ENCODE measurements at places on chromosomes 2 and 18.

DNA sequence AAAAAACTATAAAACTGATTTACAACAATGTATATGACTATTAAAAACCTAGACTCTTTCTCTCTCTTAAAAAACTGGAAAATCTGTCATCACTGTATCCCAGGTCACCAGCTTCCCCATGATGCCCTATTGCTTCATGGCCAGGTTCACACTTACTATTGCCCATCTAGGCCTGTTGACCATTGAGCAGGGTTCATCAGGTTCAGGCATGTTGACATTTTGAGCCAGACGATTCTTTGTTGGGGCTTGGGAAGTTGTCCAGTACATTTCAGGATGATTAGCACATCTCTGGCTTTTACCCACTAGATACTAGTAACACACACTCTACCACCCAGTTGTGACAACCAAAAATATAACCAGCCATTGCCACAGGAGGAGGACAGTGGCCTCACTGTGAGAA lies 26.9 kb upstream of the RAB27B start:
- no peaks in the 10 kb centered on the region for H3K27me3 ChIP-seq
- DNase-seq, result no peak
- no peak overlapping the region for H3K27ac ChIP-seq
- H3K4me1 ChIP-seq, result no peaks in the 10 kb centered on the region

DNA sequence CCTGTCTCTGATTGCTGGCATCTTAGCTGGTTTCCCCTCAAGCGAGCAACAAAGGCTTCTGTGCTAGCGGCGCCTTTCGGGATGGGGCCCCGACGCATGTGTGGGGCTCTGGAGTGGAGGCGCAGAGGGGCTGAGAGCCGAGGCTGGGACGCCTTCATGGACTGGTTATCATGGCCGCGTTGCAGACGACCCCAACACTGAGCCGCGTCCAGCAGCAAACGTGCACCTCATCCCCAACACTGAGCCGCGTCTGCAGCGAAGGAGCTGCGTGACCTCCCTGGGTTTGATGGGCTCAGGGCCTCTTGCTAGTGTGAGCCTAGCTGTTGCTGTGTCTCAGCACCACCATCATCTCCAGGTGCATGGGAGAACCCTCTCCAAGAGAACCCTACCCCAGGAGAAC lies 123.7 kb upstream of the CTDP1 start:
- no peak for DNase-seq
- H3K27ac ChIP-seq, result no peak overlapping the region
- H3K4me3 ChIP-seq, result no peak overlapping the region
- peaks cover 7% of the 10 kb centered on the region for H3K27me3 ChIP-seq
- H3K36me3 ChIP-seq, result peaks cover 21% of the 10 kb centered on the region

GRCh38 chr18:26549263-26550094 lies 1.1 kb upstream of the KCTD1 start:
- H3K4me3 ChIP-seq, result peak overlapping the region; percentile 85
- no peaks in the 10 kb centered on the region for H3K36me3 ChIP-seq
- H3K27me3 ChIP-seq, result peaks cover 28% of the 10 kb centered on the region
- H3K27ac ChIP-seq, result no peak overlapping the region

DNA sequence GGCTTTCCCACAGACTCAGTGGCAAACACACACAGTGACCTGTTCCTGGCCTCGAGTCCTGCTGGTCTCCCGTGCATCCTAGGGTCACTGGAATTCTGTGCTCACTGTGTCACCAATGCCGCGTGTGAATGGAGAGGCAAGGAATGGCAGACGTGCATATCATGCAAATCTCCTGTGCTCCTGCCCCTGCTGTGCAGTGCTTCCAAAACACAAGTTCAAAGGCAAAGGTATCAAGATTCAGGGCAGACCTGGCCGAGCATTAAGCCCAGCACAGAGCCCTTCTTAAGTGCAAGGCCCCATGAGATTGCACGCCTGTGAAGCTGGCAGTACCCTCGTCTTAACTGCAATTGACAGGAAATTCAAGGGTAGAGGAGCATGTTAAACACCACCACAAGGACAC lies 129.1 kb downstream of the NDUFA10 start:
- H3K4me3 ChIP-seq, result no peak overlapping the region
- peaks cover 8% of the 10 kb centered on the region for H3K27me3 ChIP-seq
- DNase-seq, result no peak
- H3K4me1 ChIP-seq, result no peaks in the 10 kb centered on the region
- H3K27ac ChIP-seq, result no peak overlapping the region
- H3K36me3 ChIP-seq, result peaks cover 4% of the 10 kb centered on the region

GRCh38 chr2:178397002-178397605 lies 53.9 kb downstream of the PRKRA start:
- H3K4me1 ChIP-seq, result peaks cover 19% of the 10 kb centered on the region
- no peaks in the 10 kb centered on the region for H3K27me3 ChIP-seq
- no peak for DNase-seq
- H3K36me3 ChIP-seq, result no peaks in the 10 kb centered on the region
- no peak overlapping the region for H3K27ac ChIP-seq

GRCh38 chr2:233448575-233448974 lies 94.3 kb downstream of the DGKD start:
- H3K4me3 ChIP-seq, result no peak overlapping the region
- DNase-seq, result no peak
- peaks cover 15% of the 10 kb centered on the region for H3K27me3 ChIP-seq

GRCh38 chr2:216339456-216340279 lies 32.6 kb downstream of the MARCHF4 start:
- no peaks in the 10 kb centered on the region for H3K36me3 ChIP-seq
- H3K27ac ChIP-seq, result peak overlapping the region; percentile 96
- H3K4me3 ChIP-seq, result peak overlapping the region; percentile 45
- peaks cover 11% of the 10 kb centered on the region for H3K27me3 ChIP-seq
- peaks cover 27% of the 10 kb centered on the region for H3K4me1 ChIP-seq

- H3K4me1 ChIP-seq, result peaks cover 12% of the 10 kb centered on the region
- peak overlapping the region; percentile 65 for H3K27ac ChIP-seq
- no peak for DNase-seq
- no peaks in the 10 kb centered on the region for H3K36me3 ChIP-seq
Measured at GRCh38 chr2:48112911-48113680, 206.8 kb upstream of the FBXO11 start.

GRCh38 chr2:136305517-136306192 lies 187.7 kb upstream of the CXCR4 start:
- H3K27me3 ChIP-seq, result peaks cover 2% of the 10 kb centered on the region
- peak; percentile 30 for DNase-seq
- H3K27ac ChIP-seq, result peak overlapping the region; percentile 73
- H3K4me3 ChIP-seq, result no peak overlapping the region

GRCh38 chr2:203583701-203584100 lies 48.6 kb upstream of the RAPH1 start:
- H3K4me3 ChIP-seq, result no peak overlapping the region
- no peaks in the 10 kb centered on the region for H3K36me3 ChIP-seq
- peaks cover 19% of the 10 kb centered on the region for H3K4me1 ChIP-seq
- DNase-seq, result no peak

DNA sequence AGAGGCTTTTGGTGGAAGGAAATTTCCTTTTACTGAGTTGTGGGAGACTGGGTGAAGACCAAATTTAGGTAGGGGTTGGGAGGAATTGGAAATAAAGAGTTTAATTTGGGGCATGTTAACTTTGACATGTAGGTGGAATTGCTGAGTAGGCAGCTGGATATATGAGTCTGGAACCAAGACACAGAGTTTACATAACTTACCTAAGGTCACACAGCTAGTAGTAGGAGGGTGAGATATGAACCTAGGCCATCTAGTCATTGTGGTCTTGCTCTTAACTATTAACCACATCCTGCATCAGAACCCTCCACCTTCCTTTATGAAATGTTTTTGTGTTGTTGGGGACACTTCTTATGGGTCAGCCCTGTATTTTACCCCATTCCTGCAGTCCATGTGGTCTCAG lies 113.1 kb downstream of the ICOS start:
- H3K4me1 ChIP-seq, result peaks cover 6% of the 10 kb centered on the region
- peaks cover 4% of the 10 kb centered on the region for H3K27me3 ChIP-seq
- no peak overlapping the region for H3K4me3 ChIP-seq
- no peak for DNase-seq
- H3K36me3 ChIP-seq, result no peaks in the 10 kb centered on the region

- H3K36me3 ChIP-seq, result peaks cover 19% of the 10 kb centered on the region
- no peaks in the 10 kb centered on the region for H3K27me3 ChIP-seq
- no peak for DNase-seq
- no peak overlapping the region for H3K4me3 ChIP-seq
- peaks cover 4% of the 10 kb centered on the region for H3K4me1 ChIP-seq
Measured at GRCh38 chr2:1619556-1619955, 124.8 kb downstream of the PXDN start.

DNA sequence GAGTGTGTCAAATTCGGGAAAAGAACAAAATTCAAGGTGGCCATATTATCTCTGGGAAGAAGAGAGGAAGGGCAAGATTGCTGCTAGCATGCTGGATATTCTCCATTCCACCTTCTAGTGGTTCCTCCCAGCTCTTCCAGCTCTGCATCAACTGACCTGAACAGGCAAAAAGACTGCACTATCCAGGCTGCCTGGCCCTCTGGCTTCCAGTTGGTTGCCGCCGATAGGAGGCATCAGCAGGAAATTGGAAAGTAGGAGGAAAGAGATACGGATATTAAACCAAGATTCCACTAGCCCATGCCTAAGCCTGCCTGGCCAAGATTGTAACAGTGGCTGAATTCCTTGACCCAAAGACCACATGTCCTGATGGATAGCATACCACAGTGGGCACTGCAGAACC lies 1.7 kb upstream of the RTTN start:
- no peaks in the 10 kb centered on the region for H3K36me3 ChIP-seq
- no peaks in the 10 kb centered on the region for H3K27me3 ChIP-seq
- DNase-seq, result no peak
- peaks cover 2% of the 10 kb centered on the region for H3K4me1 ChIP-seq

DNA sequence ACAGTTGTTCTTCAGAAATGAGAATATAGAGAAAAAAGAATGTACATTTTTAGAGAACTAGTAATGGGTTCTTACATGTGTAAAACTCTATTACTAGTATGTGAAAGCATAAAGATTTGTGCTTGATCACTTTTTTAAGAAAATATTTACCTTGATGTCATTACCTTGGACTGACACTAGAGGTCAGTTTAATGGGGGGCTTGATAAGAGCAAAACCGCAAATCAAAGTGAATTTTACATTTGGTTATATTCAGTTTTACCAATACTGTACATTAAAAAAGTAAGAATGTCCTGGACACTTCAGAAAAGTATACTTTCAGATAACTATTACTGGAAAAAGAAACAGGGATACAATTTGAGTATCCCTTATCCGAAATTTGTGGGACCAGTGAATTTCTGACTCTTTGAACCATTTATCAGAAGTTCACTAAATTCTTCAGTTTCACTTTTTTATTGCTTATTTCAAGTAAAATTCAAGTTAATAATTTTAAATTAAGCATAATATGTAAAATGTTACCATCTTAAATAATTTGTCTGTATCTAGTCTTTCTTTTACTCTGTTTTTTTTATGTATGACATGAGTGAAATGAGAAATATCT lies 1149.5 kb downstream of the DSC3 start:
- H3K36me3 ChIP-seq, result peaks cover 4% of the 10 kb centered on the region
- H3K4me3 ChIP-seq, result no peak overlapping the region
- no peaks in the 10 kb centered on the region for H3K4me1 ChIP-seq
- no peak for DNase-seq
- H3K27ac ChIP-seq, result no peak overlapping the region

DNA sequence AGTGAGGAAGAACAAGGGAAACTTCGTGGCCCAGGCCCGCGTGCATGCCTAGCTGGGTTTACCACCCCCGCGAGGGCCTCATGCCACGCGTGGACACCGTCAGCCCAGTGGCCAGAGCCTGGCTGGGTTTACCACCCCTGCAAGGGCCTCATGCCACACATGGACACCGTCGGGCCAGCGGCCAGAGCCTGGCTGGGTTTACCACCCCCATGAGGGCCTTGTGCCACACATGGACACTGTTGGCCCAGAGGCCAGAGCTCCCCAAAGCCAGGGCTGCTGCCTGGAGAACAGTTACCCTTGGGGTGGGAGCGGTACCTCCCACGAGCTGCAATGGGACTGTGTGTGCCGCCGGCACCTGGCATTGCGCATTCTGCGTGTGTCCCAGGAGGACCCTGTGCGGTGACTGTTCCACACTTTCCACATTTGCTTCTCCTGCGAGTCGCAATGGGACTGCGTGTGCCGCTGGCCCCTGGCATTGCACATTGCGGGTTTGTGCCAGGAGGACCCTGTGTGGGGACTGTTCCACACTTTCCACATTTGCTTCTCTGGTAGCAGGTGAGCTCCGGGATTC lies 105.6 kb upstream of the CTDP1 start:
- H3K27me3 ChIP-seq, result peaks cover 2% of the 10 kb centered on the region
- peak; percentile 5 for DNase-seq

- H3K4me3 ChIP-seq, result no peak overlapping the region
- no peaks in the 10 kb centered on the region for H3K36me3 ChIP-seq
- H3K4me1 ChIP-seq, result peaks cover 10% of the 10 kb centered on the region
- no peaks in the 10 kb centered on the region for H3K27me3 ChIP-seq
Measured at GRCh38 chr2:147366279-147366678, 478.6 kb upstream of the ACVR2A start.

All from glutamatergic neuron (in vitro differentiated cells).